ENCODE measurements at places on chromosomes 3 and 15.

GRCh38 chr15:81303244-81304225, 20.4 kb downstream of the STARD5 start:
- DNase-seq, result peak; percentile 63

DNA sequence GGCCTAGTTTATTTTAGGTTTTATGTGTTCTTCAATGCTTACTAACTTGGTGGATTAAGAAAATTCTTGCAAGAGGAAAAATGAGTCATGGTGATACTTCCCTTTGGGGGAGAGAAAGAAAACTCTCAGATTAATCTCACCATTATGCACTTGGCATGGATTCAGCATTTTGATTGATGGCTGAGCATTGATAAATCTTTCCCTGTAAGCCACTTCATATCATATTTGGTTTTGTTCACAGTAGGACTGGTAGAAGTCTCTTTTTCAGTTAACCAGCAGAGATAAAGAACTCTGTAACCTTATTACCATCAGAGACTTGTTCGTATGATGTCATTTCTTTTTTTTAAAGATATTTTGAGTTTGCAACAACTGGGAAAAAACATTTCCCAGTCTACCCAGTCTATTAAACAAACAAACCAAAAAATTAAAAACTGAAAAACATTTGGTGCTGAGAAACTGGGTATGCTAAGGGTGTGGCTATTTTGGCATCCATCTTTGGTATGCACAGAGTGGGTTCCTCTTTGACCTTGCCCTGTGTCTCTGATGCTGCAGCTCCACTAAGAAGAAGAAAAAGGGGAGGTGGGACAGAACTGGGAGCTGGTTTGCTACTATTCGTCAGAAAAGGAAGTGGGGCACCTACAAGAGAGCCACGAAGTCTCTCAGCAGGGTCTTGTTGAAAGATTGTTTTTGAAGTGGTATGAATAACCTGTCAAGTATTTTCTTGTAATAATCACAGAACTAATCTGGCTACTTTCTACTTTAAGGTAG, 17.2 kb downstream of the TMOD3 start:
- DNase-seq, result no peak

- DNase-seq, result no peak
Measured at GRCh38 chr3:153429821-153430220, 267.8 kb downstream of the RAP2B start.

DNA sequence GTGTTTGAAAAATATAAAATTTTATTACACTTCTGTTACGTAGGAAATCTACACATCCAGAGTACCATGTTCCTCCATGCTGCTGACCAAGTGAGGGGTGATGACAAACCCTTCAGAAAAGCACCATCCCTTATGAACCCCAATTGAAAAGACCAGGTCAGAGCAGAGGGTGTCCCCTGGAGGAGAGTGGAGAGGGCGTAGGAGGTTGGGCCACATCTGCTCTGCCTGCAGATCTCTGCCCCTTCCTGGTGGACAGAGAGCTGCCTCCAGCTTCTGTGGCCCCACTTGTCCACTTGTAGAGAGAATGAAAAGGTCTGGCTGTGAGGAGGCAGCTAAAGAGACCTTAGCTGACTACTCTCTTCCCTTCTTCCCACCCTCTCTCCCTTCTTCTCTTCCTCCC, 55.5 kb downstream of the GLDN start:
- no peak for DNase-seq

DNA sequence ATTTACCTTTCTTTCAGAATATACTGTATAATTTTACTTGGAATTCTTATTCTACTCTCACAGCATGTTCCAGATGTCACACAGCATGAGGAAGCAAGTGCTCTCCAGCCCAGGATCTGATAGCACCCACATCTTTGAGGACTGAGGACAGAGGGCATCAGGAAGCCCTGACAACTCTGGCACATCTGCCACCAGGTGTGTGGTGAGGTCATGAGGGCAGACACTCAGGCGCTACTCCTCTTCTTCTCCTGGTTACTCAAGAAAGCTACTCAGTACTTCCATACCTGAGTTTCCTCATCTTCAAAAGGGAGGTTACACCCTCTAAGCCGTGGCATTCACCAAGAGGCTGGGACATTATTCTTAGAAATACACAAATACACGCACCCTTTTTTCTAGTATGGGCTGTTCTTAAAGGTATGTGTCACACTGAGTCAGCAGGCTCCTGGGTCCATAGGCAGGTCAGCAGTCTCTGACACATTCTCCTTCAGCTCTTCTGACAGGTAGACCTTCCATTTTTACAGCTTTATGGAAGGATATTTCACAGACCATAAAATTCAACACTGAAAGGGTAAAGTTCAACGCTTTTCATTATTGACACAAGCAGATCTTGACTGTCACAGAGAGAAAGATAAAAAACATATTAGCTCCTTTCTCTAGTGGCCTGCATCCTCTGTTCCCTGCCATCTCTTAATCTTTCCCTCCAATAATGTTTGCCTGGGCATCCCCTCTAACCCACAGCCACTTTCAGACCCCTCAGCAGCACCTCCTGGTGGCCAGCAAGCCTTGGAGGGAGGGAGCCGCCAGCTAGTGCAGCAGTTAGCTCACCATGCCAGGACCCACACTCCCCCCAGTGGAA, 103.2 kb upstream of the TJP1 start:
- no peak for DNase-seq

DNA sequence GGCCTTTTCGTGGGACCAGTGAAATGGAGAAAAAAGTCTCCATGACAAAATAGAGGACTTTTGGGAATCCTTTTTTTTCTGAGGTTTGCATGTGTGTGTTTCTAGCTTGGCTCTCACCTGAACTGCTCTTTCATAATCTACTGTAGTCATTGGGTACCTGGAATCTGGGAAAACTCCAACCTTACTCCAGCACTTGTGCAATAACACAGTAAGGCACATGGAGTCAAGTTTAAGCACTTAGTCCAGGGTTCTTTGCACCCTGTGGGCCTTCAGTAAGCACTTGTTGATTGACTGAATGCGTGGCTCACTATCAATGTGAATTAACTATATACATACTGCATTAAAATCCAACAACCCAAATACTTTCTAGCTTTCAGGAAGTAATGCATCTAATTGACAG, 299.5 kb downstream of the ZBTB20 start:
- no peak for DNase-seq

GRCh38 chr15:63466378-63467192, 37.8 kb upstream of the USP3 start:
- DNase-seq, result peak; percentile 29

GRCh38 chr3:44584646-44585501, at the start of gene ZNF660:
Gene ZNF660 (plus strand): TSS chr3:44584964. CDS start chr3:44594194, 9,230 bp downstream.
- peak; percentile 74 for DNase-seq

DNA sequence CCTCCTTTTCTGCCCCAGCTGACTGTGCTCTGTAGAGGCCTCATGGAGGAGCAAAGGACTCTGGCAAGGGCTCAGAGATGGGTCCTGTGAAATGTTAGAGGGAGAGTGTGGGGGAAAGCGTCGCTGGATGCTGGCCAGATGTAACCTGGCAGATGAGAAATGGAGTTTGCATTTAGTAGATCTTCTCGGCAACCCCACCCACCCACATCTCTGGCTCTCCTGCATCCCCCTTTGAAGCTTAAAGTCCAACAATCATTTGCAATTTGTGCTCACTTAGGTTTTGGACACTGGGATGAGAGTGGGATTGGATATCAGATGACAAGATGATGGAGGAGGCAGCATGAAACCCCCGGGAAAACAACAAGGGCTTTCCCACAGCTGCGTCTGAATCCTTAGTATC, 523.6 kb upstream of the MCTP2 start:
- DNase-seq, result no peak

DNA sequence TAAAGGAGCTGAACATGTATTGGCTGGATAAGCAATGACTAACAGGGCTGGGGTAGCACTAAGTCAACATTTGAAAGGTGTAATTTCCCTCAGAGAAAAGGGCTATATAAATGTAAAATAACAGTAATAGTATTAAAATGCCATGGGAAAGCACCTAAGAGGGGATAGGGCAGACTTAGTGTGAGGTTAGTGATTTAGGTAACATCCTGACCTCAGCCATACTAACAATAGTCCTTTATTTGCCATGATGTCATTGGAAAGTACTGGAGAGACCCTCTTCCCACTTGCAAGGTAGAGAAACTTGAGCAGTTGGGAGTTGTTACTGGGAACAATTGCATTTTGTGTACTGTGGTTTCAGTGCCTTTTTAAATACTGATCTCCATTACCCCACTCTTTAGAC, 103.4 kb downstream of the LSAMP start:
- no peak for DNase-seq

- no peak for DNase-seq
Measured at GRCh38 chr3:64541803-64542202, 146.0 kb downstream of the ADAMTS9 start.

- DNase-seq, result no peak
Measured at GRCh38 chr3:18809640-18810305, 338.5 kb upstream of the KCNH8 start.

DNA sequence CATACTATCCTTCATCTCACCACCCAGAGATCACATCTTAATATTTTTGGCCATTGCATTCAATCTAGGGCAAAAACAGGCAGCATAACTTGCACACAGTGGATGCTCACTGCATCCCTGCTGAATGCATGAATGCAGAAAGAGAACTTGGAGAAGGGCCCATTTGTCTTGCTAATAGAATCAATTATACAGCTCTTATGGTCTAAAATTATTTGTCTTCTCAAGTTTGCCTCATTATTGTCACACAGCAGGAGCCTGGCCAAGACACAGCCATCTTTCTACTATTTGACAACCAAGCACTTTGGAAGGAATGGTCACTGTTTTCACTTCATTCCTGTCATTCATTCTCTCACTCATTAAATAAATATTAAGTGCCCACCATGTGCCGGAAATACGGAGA, 1.2 kb upstream of the ARHGEF26 start:
- no peak for DNase-seq

- no peak for DNase-seq
Measured at GRCh38 chr3:114499976-114500375, 206.1 kb downstream of the TIGIT start.

DNA sequence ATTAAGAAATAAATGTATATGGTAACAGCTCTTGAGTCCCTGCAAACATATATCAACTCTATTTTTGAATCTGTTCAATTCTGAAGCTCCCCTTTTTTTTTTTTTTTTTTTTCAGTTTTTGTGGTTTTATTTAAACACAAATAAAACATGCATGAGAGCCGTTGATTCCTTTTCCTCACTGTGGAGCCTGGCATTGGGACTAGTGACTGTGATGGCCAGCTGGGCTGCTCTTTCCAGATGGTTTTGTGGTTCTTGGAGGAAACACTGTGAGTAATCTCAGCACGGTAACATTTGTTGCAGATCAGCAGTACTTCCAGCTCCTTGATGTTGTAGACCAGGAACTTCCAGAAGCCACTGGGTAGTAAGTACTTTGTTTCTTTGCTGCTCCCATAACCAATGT, 15.9 kb downstream of the EMC7 start:
- no peak for DNase-seq

DNA sequence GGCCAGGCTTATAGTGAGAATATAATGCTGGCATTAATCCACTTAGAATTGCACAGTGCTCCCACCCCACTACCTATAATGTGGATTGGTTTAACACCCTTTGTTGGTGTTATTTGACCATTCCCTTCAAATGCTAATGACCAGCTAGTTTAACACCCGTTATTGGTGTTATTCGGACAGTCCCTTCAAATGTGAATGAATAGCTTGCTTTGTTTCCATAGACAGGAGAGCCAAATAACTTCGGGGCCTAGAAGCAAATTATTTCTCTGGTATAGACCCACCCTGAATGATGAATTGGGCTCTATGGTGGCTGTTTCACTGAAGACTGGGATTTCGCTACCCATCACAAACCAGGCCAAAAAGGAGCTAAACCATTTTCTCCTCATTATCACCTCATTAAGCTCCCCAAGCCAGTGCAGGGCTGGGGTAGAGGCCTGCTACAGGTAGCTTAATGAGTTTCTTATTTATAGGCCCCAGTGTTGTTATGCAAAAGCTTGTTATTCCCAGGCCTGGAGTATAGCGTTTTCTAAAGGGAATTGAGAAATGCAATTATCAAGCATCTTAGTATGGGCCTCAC, 494.1 kb upstream of the DPH6 start:
- DNase-seq, result no peak

- no peak for DNase-seq
Measured at GRCh38 chr3:180375831-180376230, 226.1 kb upstream of the TTC14 start.

GRCh38 chr3:160480931-160481330, 31.3 kb upstream of the TRIM59 start:
- no peak for DNase-seq

GRCh38 chr3:123337948-123338619, 110.8 kb downstream of the ADCY5 start:
- peak; percentile 41 for DNase-seq

DNA sequence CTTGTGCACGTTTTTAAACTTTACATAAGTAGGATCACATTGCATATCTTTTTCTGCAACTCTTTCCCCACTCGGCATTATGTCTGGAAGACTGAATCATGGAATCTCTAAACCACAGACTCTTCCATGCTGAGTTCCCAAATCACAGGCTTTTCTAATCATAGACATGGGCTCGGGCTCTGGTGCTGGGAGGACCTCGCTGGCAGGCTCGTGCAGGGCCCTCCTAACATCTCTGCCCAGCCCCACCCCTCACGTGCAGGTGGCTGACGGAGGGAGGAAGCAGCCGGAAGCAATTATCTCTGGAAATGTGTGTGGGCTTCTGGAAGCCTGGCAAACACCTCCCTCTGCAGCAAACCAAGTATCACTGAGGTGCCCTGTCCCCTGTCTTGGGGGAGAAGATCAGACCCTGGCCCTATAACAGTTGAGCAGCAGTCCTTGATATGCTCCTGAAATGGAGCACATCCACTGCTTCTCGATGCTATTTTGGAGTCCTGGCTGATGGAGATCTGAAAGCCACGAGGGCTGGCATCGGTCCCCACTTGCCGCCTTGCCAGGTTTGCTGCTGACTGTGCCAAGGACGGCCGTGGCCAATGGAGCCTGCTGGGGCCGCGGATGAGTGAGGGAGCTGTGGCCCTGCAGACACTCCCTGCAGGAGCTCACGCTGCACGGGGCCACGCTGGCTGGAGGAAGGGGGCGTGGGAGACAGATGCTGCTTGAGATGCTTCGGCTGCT, 4.4 kb upstream of the IQSEC1 start:
- DNase-seq, result peak; percentile 59

DNA sequence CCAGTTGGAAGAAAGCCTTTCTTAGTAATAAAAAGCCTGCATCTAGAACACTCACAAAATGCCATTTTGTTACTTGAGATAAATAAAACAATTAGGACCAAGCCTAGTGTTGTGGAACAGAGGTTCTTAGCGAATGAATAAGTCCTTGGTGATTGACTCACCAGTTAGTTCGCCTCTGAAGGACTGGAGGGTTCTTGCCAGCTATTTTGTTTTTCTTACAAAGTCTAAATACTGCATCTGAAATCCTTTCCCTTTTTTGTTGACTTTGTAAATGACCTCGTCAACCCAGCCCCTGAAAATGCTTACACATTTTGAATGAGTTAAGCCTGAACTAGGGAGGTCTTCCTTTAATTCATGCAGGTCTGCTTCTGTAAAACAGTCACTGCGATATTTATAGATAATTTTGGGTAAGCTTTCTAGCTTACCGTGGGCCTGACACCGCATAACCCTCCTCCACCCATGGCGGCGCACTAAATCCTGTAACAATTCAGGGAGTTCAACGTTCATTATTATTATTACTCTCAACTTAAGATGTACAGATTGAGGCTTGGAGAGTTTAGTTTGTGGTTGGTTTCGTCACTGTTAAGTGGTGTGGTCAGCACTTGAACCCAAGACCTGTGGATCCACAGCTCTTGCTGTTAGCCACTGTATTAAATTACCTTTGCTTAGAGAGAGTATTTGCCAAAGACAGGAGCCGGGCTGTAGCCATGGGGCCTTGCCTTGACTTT, 45.0 kb upstream of the SACM1L start:
- DNase-seq, result no peak

All from NCI-H345 (cell line).